Fibroblast of skin of scalp (primary cell): ENCODE measurements at places on chromosomes 3 and 15.

DNA sequence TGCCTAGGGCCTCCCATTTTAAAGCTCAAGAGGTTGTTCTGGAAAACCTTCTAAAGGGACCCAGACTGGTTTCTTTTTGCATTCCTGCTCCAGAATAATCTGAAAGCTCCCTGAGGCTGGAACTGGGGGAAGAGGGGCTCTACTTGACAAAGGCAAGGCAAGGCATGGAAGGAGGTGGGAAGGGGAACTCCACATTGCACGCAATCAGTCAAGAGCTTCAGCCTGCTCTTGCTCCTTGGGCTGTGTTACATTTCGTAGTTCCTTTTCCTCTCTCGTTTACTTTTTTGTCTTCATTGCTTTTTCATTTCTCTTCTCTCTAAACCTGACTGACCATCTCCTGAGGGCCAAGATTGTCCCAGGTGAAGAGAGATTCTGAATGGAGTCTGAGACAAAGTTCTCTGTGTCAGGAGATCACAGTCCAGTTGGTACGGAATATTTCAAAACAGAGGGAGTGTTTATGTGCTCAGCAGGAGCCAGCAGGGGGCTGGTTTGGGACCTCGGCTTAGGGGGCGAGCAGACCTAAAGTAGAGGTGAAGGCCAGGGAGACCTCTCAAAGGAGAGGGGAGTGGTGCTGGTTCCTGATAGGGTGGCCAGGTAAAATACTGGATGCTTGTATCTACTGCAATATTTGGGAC, 6.0 kb upstream of the KCTD6 start:
- no peak for DNase-seq

GRCh38 chr15:51629612-51630011, 7.0 kb upstream of the DMXL2 start:
- no peak for DNase-seq

GRCh38 chr3:129793319-129793718, 100.2 kb downstream of the TMCC1 start:
- DNase-seq = no peak

GRCh38 chr15:81945014-81945615, 100.7 kb downstream of the MEX3B start:
- no peak for DNase-seq

DNA sequence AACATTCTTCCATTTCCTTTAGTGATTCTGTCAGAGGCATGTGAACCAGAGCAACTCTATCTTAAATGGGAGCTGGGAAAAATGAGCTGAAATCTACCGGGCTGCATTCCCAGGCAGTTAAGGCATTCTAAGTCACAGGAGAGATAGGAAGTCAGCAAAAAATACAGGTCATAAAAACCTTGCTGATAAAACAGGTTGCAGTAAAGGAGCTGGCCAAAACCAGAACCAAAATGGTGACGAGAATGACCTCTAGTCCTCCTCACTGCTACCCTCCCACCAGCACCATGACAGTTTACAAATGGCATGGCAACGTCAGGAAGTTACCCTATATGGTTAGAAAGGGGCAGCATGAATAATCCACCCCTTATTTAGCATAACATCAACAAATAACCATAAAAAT, 66.4 kb downstream of the B3GALNT1 start:
- peak; percentile 27 for DNase-seq

DNA sequence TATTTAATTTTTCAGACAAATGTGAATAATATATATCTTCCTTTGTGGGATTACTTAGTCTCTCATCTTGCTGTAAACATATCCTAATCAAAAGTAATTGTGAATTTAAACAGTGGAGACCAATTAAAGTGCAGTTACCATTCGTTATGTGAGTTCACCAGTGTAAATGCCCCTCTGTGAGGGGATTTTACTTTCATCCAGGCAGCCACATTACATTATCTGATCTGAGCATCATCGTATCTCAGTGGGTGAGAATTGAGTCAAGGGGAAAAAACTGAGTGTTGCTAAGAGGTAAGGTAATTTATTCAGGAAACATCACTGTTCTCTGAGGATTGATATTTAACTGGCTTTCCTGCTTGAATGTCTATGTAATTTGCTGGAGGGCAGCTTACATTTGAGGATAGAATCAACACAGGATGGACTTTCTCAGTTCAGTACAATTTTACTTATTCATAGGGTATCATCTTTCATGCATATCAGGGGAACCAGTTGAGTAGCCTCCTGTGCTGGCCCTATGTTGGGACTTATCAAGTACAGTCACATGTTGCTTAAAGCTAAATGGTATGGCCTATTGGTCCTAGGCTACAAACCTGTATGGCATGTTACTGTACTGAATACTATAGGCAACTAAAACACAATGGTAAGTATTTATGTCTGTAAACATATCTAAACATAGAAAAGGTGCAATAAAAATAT, 219.7 kb downstream of the CD47 start:
- no peak for DNase-seq

- DNase-seq = no peak
Measured at GRCh38 chr3:150454085-150454484, 46.0 kb downstream of the TSC22D2 start.
